ENCODE measurements at places on chromosomes 3 and 15. TPM values are rescaled to one million over a fixed set of nuclear protein-coding genes. Genes with fewer than 3 reads are reported as not detected.

Gene CORO2B
- total RNA-seq, result 22.8 TPM

Gene NLGN1
- total RNA-seq, result 4.4 TPM

Gene TRH
- 2.8 TPM for total RNA-seq

Gene TMEM87A
- 31.4 TPM for total RNA-seq

DNA sequence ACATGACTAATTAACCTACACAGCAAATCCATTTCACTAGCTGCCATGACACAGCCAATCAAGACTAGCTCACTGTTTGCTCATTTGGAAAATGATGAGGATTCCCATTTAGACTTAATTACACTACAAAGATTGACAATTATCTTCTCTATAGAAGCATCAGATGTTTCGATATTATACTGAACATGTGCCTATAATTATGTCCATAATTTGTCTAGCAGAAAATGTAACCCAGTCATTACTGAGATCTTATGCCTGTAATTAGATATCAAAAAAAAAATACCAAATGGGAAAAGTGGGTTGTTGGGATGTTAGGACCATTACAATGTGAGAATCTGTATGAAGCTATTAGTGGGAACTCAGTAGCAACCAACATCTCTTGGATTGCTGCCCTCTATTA is 344.2 kb upstream of the MCTP2 start:
- no peak for DNase-seq

DNA sequence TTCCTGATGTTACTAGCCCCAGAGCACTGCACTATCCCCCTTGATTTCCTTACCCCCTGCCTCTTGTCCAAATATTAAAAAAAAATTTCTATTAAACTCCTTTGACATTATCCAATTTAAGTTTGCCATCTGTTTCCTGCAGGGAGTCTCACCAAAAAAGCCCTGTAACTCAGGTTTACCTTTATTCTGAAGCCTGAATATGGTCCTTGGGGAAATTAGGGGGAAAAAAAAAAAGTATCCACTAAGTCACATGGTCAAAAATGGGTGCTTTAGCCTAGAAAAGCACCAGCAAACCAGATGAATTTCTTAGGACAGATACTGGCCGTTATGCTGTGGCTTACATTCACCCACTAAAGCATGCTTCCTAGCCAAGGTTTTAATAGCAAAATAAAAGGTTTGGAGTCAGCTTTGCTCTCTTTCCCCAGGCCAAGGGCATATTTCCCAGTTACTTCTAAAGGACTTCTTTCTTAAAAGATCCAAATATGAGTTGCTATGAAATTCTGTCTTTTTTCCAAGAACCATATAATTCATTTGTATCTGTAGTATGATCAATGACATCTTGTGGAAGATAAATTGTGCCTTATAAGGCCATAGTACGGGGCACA is 394.9 kb downstream of the LSAMP start:
- no peak for DNase-seq

- no peak for DNase-seq
Measured at GRCh38 chr15:29680465-29681165, 141.7 kb downstream of the TJP1 start.

DNA sequence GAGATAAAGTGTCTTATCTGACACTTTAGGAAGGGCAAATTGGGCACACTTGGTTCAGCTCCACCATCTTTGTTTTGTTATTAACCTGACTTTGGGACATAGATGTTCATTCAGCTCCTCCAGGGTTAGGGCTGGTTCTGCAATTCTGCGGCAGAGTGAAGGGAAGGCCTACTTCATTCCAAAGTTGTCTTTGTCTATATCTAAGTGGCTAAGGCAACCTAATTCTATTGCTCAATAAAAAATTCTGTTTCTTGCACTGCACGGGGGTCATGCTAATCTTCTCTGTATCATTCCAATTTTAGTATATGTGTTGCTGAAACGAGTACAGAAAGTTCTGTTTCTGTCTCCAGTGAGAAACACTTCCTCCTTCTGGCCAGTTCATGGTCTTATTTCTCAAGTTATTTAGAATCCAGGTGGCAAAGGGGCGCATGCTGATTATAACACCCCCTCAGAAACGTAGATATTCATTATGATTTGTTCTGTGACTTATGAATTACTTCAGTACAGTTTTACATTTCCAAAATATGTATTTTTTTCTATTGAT is 53.5 kb downstream of the PFN2 start:
- DNase-seq, result no peak

GRCh38 chr15:80958818-80959495 is 30.7 kb downstream of the MESD start:
- DNase-seq, result no peak

DNA sequence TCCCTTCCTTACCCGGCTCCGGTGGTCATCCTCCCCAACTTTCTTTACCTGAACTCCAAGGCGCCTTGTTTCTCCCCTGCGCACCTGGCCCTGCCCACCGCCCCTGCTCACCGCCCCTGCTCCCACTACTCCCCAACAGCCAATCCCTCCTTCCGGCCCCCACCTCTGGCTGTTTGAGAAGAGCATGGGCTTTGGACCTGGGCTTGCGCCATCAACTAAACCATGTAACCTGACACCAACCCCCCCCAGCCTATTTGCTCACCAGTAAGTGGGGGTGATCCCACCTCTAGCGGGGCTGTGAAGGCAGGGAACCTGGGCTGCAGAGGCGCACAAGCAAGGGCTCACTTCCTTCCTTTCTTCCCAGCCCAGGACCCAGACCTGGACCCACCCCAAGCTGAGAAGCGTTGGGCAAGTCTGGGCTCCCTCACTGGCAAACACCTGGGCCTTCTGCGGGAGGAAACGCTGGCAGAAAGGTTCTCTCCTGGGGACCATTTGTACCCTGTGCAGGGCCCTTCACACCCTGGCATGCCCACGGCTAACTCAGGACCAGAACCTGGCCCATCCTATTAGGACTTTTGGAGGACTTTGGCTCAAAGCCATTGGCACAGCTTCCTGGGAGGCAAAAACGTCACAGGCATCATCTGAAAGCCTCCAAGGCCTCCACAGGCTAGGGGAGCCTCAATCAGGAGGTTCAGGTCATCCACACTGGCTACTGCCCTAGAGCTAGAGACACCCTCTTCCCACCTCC is at the start of gene PLXNB1:
Gene PLXNB1 (minus strand): TSS at position 127 of the 748 bp plus-strand sequence. CDS start 5,475 bp downstream, outside the sequence.
- DNase-seq, result peak; percentile 95

DNA sequence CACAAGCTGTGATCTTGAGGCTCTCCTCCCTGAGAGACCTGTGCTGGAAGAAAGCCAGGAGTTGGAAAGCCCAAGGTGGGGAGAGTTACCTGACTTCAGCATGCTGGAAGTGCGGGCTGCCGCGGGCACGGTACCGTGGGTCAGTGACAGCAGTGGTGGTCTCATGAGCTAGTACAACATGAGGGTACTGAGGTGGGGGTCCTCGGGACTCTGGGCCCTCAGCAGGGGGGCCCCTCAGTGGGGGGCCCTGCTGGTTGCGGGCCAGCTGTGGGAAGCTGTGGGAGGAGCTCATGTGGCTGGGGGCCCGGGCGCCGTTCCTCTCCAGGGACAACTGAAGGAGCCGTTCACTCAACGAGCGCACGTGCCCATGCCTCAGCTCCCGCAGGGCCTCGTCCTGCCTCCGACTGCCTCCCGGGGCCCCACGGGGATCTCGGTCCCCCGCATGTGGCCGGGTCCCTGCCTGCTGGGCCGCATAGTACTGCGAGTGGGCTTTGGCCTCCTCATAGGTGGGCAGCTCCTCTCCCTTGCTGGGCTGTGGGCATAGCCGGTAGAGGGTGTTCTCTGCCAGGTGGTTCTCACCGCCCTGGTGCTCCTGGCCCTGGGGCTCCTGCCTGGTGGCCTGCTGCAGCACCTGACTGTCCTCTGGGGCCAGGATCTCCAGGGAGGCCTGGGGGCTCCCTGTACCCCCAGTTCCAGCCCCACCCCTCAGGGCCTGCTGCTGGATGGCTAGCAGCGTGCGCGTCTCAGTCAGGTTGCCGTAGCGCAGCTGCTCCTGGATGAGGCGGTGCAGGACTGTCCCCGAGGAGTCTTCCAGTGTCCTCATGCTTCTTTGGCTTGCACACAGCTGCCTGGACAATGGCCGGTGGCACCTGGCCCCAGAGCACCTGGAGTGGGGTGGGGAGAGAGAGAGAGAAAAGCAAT is 3.4 kb downstream of the AMOTL2 start:
- no peak for DNase-seq

- no peak for DNase-seq
Measured at GRCh38 chr3:123618076-123618708, 33.3 kb upstream of the HACD2 start.
